Hematopoietic multipotent progenitor cell treated with erythropoietin and hydrocortisone succinate and interleukin-3 and kit ligand, for 6 days (in vitro differentiated cells): ENCODE measurements at places on chromosomes 5 and 9.

GRCh38 chr9:37911271-37911681 lies 7.3 kb upstream of the SLC25A51 start:
- DNase-seq: no peak

DNA sequence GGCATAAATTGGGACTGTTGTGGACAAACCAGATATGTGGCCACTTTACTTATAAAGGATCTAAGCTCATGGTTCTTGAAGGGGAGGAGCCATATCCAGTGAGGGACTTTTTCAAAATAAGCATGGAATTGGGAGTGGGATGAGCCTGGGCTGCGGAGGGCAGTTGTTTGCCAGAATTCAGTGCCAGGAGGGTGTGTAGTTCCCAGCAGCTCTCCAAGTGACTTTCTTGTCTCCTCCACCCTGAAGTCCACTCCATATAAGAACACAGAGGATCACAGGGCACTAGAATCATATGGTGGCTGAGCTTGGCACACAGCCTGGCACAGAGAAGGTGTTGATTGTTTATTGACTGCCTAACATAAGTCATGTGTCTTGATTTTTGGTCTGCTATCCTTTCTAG lies 121.1 kb downstream of the CAVIN4 start:
- no peak for DNase-seq

DNA sequence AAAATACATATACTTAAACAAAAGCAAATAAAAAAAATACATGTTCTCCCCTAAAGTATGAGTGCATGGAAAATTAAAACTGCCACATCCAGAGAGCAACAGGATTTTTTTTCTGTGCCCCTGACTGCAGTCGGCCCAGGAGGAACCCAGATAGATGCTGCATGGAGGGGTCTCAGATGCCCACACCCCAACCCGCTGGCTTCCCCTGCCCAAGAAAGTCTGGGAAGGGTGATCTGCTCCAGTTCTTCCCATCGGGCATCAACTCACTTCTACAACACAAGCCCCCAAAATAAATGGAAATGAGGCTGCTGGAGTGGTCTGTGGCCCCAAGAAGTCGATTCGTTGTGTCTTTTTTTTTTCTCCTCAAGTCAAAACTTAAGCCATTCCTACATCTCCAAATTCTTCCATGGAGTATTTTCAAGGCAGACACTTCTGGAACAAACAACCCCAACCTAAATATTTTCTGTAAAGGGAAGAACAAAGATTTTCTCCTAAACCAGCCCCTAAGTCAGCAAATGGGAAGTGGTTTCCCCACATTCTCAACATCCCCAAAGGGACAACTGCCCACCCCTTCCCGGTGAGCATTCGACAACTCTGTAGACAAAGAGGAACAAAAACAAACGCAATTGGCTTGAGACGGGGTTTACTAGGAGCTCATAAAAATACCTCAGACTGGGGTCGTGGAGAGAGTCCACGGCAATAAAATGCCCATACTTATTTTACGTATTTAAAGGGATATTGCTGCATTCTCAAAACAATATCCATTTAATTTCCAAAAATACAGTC lies 46.7 kb downstream of the ROR2 start:
- DNase-seq: peak; percentile 30

DNA sequence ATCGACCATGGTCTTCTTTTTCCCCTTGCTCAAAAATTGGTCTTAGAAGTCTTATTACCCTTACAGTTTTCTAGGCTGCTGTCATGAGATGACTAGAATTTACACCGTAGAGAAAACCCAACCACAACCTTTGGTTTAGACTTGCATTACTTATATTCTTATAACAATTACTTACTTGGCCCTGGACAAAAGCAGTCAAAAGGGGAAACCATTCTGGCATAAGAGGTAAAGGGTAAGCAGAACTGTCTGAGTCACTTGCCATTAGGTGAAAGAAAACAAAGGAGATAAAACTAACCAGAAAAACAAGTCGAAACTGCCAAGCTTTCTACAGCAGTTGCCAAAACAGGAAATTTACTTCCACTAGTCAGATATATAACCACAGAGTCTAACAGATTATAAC lies 17.9 kb downstream of the TMEM245 start:
- peak; percentile 69 for DNase-seq

DNA sequence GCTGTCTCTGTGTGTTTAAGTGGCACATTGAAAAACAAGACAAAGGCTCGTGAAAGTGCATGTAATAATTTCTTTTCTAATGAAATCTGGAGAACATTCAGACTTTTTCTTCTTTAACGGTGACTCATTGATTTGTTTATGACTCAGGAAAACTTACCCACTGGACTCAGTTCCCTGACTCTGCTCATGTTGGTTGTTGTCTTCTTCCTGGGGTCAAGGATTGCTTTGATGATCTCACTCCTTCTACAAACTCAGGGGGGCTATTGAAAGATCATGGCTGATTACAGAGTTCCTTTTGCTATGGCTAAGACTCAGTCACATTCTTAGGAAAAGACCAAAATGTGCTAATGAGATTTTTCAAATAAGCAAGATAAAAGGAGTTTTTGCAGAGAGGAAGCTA lies 141.1 kb upstream of the DAP start:
- DNase-seq: no peak

GRCh38 chr9:82808478-82808877 lies 254.5 kb downstream of the RASEF start:
- DNase-seq: no peak

GRCh38 chr9:800591-801150 lies 40.8 kb upstream of the DMRT1 start:
- no peak for DNase-seq

- DNase-seq: no peak
Observed at GRCh38 chr9:17839776-17840175, 260.9 kb downstream of the SH3GL2 start.

- DNase-seq: no peak
Observed at GRCh38 chr9:7387840-7388239, 411.7 kb downstream of the DMAC1 start.

- no peak for DNase-seq
Observed at GRCh38 chr5:83549674-83550073, 78.1 kb downstream of the VCAN start.

- DNase-seq: no peak
Observed at GRCh38 chr9:130661451-130662098, 2.8 kb upstream of the PRDM12 start.

DNA sequence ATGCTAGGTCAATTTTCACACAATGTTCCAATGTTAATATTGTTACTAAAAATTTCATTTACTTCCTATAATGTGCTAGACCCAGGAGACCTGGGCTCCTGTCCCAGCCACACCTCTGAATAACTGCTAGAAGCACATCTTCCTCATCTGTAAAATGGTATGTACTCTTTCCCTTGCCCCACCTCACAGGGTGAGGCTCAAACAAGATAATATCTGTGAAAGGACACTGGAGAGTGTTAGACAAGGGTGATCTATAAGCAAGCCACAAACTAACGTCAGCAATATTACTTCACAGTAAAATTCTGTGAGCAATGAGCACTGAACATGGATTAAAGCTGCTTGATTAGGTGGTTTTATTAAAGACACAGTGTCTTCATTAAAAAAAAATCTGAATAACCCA lies 186.4 kb downstream of the EPB41L4A start:
- peak; percentile 19 for DNase-seq
